GM12878 (cell line): ENCODE measurements at places on chromosomes 4 and X.

DNA sequence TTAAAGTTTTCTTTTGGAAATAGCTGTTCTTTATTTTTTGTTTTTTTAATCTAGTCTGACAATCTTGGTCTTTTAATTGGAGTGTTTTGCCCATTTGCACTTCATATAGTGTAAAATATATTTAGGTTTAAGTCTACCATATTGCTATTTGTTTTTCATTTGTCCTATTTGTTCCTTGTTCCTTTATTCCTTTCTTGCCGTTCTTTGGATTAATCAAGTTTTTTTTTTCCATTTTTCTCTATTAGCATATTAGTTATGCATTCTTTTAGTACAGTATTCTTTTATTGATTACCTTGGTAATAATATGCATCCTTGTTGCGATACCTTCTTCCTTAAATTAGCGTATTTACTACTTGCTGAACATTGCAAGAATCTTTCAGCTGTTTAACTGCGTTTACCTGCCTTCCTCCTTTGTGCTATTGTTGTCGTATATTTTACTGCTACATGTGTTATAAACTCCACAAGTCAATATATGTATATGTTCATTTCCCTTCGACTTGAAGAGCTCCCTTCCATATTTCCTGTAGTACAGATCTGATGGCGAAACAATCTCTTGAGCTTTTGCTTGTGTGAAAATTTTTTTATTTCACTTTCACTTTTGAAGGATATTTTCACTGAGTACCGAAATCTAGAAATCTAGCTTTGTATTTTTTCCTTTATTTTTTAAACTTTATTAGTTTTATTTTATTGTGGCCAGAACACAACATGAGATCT, 23.9 kb upstream of the RNF212 start:
- no peaks in the 10 kb centered on the region for H3K27me3 ChIP-seq
- H3K4me3 ChIP-seq: no peak overlapping the region
- DNase-seq: peak; percentile 9
- H3K36me3 ChIP-seq: no peaks in the 10 kb centered on the region

- H3K36me3 ChIP-seq: no peaks in the 10 kb centered on the region
- no peaks in the 10 kb centered on the region; the same call in 1 of the 2 replicates for H3K27me3 ChIP-seq
- H3K4me1 ChIP-seq: no peaks in the 10 kb centered on the region
- no peak overlapping the region for H3K27ac ChIP-seq
- H3K4me3 ChIP-seq: no peak overlapping the region
Observed at GRCh38 chrX:6890544-6891261, 256.8 kb upstream of the STS start.

DNA sequence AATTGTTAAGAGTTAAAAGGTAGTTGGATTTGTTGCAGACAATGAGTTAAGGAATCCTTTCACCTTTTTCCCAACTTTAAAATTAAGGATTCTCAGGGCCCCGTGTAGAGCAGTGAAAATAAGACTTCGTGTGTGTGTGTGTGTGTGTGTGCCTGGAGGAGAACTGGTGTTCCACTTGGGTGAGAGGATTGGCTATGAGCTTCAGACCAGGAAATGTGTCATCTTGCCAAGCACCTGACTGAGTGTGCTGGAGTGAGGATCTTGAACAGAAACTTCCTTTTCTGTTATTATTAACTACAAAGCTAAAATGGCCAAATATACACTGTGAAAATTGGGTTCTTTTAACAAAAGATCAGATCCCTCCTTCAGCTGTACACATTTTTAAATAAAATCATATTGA, 113.1 kb upstream of the VCX2 start:
- H3K27ac ChIP-seq: no peak overlapping the region
- no peaks in the 10 kb centered on the region for H3K4me1 ChIP-seq

GRCh38 chrX:87403551-87403950, 114.1 kb upstream of the KLHL4 start:
- no peak for DNase-seq
- no peaks in the 10 kb centered on the region for H3K36me3 ChIP-seq
- no peak overlapping the region for H3K27ac ChIP-seq
- no peaks in the 10 kb centered on the region for H3K27me3 ChIP-seq
- H3K4me1 ChIP-seq: no peaks in the 10 kb centered on the region

DNA sequence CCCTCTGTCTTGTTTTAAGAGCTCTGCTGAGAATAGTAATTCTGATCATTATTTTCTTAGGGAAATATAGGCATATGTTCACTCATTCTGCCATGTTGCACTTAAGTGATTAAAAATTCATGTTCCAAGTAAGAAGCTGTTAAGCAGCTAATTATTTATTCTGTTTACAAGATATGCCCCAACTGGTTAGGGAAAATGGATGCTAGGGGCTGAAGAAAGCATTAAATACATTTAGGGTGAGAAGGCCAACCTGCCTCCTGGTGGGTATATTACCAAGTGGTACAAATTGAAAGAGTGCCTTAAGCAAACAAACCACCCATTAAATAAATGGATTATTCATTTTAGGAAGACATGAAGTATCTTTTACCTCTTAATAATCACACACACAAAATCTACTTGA, 392.6 kb upstream of the EPHA5 start:
- H3K4me1 ChIP-seq: no peaks in the 10 kb centered on the region
- H3K36me3 ChIP-seq: no peaks in the 10 kb centered on the region
- no peak for DNase-seq
- no peak overlapping the region for H3K27ac ChIP-seq
- no peak overlapping the region for H3K4me3 ChIP-seq
